ENCODE measurements at places on chromosomes 6 and 20.
A peak's percentile ranks its signal among the peaks of the same experiment; 100 is the strongest.

DNA sequence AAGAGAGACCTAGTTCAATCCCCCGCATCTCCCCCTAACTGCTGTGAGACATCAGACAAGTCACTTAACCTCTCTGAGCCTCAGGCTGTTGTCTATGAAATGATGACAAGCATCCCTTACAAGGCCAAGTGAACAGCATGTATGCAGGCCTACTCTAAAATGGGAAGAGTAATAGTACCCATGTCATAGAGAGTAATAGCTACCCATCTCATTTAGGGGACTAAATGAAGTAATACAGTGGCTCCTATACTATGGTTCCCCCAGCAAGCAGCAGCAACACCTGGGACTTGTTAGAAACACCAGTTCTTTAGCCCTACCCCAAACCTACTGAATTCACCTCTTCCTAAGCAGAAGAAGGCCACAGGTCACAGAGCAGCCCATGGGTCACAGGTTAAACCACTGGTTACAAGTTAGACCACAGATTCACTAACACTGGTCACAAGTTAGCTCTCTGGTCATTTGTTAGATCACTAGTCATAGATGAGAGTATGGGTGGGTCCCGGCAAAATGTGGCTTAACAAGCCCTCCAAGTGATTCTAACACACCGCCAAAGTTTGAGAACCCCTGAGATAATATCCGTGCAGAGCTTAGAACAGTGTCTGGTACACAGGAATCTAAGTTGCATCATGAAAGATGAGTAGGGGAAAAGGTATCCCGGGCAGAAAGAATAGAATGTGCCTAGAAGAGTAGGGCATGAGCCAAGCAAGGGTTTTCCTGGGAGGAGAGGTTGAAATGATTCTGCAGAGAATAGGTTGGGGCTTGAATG, 1.4 kb downstream of the DEFB124 start:
- DNase-seq = peak; percentile 21

GRCh38 chr6:166563805-166564204, 22.7 kb downstream of the RAMACL start:
- no peak for DNase-seq

DNA sequence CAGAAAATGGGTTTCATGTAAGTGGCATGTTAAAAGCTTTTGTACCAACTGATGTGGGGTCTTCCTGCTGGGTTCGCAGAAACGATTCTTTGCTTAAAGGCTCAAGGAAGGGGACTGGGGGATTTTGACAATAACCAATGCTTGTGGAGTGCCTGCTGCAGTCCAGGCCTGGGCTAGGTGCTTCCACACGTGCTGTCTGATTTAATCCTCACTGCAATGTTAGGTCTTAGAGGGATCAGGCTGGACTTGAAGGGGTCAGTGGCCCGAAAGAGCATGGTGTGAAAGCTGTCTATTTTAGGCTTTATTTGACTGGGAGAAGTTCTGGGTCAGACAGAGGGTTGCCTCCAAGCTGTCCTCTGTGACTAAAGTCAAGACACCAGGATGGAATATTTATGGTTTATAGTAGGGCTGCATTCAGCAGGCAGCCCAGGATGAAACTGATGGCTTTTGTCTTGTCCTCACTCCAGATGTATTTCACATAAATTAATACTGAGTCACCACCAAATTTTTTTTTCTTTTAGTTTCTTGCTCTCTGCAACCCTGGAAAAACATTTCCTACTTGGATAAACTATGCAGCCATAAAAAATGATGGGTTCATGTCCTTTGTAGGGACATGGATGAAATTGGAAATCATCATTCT, 219.1 kb downstream of the ZMYND8 start:
- DNase-seq = peak; percentile 73

DNA sequence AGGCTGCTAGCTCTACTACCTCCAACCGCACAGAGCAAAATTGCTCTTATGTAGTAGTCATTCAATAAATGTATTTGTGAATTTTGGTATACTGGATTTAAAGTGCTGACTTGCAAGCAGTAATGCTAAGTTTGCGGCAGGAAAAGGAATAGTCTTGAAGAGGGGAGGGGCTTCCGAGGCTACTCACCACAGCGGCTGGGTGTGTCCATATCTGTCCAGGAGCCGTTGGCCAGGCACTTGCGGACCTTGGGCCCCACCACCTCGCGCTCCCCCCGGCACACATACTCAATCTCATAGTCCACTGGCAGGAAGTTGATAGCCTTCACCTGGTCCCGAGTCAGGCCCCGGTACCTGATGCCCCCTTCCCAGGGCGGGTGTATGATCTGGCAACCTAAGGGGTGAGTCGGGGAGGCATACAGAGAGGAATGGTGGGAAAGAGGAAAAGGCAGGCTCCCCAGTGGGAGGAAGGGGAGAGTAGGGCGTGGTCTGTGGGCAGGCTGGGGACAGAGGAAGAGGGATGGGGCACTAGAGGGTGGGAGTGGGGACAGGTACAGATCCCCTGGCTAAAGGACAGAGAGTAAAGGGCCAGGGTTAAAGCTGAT, 1.7 kb downstream of the GABBR1 start:
- no peak for DNase-seq

- DNase-seq = peak; percentile 32
Observed at GRCh38 chr6:149079911-149080491, 237.5 kb upstream of the TAB2 start.

DNA sequence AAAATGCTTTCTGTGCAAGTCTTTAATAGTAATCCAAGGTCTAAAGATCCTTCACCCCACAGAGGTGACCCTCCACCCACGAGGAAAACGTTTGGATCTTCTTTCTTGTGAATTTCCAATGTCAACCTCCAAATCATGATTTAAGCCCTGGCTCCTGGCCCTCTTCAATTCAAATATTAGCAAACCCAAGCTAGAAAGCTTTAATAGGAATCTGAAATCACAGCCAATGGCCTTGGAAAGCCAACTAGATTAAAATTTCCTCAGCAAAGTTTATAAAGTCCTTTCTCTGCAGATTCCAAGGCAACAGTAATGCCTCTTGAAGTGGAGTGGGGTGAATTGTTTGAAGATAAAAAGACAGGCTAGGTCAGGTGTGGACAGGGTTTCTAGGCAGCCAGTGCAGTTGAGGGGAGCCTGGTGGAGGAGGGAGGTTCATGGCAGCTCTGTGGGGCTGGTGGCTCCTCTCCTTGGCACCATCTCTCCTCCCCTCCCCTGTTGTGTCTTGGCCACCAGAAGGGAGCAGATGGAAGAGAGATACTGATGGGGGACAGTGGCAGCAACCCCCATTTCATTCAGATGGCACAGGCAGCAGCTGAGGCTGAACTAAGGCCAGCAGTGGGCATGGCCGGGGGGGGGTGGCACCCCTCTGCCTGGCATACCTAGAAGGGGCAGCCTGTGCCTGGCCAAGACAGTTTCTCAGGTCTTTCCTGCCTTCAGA, 12.0 kb upstream of the UQCC2 start:
- DNase-seq = no peak

- DNase-seq = peak; percentile 48
Observed at GRCh38 chr6:125587666-125588632, 161.5 kb upstream of the HEY2 start.

DNA sequence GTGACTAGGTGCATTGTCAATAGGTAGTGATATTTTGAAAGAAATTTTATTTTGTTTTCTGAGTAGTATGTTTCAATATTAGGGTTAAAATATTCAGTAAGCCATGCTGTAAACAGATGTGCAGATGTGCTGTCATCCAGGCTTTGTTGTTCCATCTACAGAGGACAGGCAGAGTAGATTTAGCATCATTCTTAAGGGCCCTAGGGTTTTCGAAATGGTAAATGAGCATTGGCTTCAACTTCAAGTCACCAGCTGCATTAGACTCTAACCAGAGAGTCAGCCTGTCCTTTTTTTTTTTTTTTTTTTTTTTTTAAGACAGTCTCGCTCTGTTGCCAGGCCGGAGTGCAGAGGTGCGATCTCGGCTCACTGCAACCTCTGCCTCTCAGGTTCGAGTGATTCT, 27.1 kb upstream of the BACH2 start:
- DNase-seq = no peak

- DNase-seq = no peak
Observed at GRCh38 chr20:25006431-25007167, 14.0 kb upstream of the APMAP start.

DNA sequence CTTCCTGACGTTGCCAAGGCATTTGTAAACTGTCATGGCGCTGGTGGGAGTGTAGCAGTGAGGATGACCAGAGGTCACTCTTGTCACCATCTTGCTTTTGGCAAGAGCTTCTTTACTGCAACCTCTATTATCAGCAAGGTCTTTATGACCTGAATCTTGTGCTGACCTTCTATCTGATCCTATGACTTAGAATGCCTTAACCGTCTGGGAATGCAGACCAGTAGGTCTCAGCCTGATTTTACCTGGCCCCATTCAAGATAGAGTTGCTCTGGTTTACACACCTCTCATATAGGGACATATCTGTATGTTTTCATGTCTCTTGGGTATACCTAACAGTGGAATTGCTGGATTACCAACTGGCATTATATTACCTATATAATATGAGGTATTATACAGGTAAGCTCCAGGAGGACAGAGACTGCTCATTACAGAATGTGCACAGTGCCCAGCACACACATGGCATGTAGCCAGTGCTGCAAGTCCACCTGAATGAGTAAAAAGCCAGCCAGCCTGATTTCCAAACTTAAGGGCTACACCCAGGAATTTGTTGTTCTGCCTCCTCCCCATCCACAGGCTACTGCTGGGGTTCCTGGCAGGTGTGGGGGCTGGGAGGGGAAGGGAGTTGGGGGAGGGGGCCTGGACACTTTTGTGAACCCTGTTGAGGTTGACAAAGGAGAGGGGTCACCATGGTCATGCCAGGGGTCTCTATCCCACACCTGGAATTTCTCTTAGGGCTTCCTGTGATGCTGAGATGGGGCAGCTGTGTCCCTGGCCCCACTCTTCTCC, 35.2 kb upstream of the BLCAP start:
- DNase-seq = no peak

DNA sequence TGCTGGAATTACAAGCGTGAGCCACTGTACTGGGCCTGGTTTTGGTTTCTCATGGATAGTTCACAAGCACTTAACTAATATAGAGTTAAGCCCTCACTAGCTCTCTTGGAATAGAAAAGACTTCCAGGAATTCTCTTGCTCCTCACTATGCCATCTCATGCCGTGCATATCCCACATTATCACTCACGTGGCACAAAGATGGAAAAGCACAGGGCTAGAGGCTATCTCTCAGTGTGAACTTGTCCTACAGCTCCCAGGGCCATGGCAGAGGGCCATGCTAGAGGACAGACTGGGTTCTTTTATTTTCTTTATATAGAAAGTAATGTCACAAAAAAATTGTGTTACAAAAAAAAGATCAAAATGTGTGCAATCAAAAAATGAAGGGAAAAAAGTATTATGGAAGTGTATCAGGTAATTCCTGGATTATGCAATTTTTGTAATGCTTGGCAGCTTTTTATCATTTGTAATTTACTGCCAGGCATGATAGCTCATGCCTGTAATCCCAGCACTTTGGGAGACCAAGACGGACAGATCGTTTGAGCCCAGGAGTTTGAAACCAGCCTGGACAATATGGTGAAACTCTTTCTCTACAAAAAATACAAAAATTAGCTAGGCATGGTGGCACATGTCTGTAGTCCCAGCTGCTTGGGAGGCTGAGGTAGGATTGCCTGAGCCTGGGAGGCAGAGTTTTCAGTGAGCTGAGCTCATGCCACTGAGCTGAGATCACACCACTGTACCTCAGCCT, 6.4 kb upstream of the SLC2A12 start:
- no peak for DNase-seq

- no peak for DNase-seq
Observed at GRCh38 chr20:53159160-53159559, 187.0 kb downstream of the TSHZ2 start.

GRCh38 chr6:39935241-39935640, 979 bp upstream of the MOCS1 start:
- no peak for DNase-seq

GRCh38 chr6:111482188-111482958, 645 bp downstream of the REV3L start:
- DNase-seq = peak; percentile 40

DNA sequence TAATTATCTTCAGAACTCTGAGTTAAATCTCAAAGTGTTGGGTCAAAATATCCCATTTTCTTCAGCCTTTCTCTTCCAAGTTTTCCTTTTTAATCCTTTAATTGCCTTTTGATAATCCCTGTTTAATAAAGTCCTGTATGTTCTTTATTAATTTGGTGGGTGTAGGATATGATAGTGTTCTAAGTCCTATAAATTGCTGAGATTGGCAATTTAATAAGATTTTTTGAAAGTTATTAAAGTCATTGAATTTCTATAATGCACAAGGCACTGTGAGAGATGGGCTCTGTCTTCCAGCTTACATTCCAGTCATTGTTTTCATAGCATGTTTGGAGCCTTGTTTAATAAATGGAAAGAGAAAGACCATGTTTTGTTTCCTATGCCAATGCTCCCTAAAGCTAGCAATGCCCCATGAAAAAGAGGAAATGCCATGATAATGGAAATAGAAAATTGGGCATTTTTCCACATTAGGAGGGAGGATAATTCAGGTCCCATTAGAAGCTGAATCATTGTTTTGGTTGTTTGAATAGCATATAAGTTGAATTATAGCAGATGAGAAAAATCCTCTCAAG, 404.8 kb downstream of the CD109 start:
- peak; percentile 32 for DNase-seq

DNA sequence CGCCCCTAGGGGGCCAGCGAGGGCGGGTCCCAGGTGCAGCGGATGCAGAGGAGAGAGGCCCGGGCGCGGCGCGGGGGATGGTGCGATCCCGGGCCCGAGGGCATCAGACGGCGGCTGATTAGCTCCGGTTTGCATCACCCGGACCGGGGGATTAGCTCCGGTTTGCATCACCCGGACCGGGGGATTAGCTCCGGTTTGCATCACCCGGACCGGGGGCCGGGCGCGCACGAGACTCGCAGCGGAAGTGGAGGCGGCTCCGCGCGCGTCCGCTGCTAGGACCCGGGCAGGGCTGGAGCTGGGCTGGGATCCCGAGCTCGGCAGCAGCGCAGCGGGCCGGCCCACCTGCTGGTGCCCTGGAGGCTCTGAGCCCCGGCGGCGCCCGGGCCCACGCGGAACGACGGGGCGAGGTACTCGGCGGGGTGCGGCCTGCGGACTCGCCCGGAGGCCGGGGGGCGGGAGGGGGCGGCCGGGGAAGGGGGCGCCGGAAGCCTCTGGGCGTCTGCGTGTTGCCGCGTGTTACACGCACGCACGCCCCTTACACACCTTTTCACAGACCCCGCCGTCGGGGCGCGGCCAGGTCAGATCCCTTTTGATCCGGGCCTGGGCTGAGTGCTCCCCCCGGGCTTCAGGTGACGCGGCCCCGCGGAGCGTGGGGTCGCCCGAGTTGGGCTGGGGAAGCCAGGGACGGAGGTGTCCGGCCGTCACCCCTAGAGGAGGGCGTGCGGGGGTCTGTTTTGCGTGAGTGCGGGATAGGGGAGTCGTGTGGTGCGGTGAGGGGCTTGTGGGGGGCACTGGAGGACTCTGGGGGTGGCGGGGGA, 412 bp downstream of the TRIB3 start:
- DNase-seq = peak; percentile 89

Measured in fibroblast of upper back skin (primary cell).